ENCODE measurements at places on chromosomes 12 and 14.

GRCh38 chr14:79415726-79416125 is 795.6 kb downstream of the DIO2 start:
- no peak for DNase-seq

GRCh38 chr14:68011406-68012028 is 191.9 kb downstream of the RAD51B start:
- no peak for DNase-seq

DNA sequence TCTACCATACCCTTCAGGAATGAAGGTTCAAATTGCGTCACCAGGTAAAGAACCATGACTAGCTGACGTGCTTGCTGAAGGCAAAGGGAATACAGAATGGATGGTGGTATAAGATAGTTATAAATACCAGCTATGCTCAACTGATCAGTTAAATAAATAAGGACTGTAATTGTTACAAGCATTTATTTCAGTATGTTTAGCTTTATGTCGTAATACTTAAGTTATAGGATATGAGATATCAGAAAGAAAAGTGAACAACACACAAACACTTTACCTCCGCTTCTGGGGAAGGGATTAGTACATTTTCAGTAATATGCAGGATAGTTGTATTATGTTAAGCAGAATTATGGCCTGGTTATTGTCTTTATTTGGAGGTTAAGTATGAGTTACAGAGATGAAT is 416.1 kb downstream of the BTG1 start:
- no peak for DNase-seq

- DNase-seq, result no peak
Measured at GRCh38 chr12:13046964-13047363, 2.8 kb downstream of the FAM234B start.

DNA sequence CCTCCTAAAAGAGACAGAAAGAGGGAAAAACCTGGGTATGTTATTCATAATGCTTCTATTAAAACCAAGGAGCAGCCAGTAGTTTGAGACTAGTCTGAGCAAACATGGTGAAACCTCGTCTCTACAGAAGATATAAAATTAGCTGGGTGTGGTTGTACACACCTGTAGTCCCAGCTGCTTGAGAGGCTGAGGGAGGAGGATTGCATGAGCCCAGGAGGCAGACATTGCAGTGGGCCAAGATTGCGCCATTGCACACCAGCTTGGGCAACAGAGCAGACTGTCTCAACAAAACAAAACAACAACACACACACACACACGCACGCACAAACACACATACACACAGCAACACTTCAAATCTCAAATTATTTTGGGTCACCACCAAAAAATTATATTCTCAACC is 27.8 kb downstream of the HECTD4 start:
- DNase-seq, result no peak

- peak; percentile 33 for DNase-seq
Measured at GRCh38 chr12:126069549-126070165, 1004.4 kb downstream of the AACS start.

DNA sequence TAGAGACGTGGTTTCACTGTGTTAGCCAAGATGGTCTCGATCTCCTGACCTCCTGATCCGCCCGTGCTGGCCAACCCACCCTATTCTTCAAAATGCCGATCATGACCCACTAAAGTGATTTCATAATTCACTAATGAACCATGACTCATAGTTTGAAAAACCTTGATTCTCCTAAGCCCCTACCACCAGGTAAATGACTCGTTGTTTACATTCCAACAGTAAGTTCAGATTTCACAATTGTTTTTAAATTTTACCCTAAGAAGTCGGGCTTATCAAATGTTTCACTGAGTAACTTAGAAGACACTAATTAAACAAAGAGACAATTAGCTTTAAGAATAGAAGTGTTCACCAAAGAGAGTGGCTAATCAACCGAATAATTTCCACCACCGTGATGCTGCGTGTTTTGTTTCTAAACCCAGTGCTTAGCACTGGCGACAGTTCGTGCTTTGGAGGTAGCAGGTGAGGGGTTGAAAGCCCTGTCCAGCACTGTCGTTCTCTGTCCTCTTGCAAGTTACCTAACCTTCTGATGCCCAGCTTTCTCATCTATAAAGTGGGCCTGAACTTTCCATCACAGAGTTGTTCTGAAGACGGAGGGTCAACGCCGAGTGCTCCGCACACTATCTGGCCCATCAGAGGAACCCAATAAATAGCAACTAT is 136.5 kb downstream of the NTF3 start:
- no peak for DNase-seq

GRCh38 chr12:98048326-98048725 is 467.1 kb upstream of the TMPO start:
- no peak for DNase-seq

GRCh38 chr12:87883806-87884205 is 145.4 kb downstream of the C12orf50 start:
- DNase-seq, result no peak

DNA sequence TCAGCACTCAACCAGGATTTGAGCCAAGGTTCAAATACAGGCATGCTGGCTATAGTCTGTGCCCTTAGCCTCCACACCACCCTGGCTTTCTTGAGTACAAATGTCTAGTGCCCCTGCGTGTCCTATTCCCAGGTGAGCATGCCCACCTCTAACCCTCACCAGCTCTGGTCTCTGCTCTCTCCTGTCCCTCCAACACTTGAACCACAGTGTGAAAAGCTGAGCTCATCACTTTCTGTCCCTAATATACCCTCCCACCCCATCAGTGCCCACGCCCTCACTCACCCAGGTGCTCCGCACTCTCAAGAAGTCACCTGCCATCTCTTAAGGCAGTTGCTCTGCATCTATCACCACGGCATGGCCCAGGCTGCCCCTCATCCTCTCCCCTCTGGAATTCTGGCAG is 7.0 kb upstream of the KRT71 start:
- DNase-seq, result no peak

GRCh38 chr14:47262801-47263200 is 412.6 kb downstream of the MDGA2 start:
- no peak for DNase-seq

- DNase-seq, result no peak
Measured at GRCh38 chr12:27347779-27348178, 15.1 kb downstream of the BMAL2 start.

- DNase-seq, result no peak
Measured at GRCh38 chr12:5444520-5444919, 12.6 kb downstream of the NTF3 start.
